ENCODE measurements at places on chromosomes 1 and 21.

GRCh38 chr21:15894596-15894995 lies 164.8 kb downstream of the USP25 start:
- no peak for DNase-seq

GRCh38 chr1:2596530-2597333 lies 10.2 kb downstream of the PRXL2B start:
- no peak for DNase-seq

GRCh38 chr1:117017062-117017461 lies 15.5 kb downstream of the CD101 start:
- no peak for DNase-seq

DNA sequence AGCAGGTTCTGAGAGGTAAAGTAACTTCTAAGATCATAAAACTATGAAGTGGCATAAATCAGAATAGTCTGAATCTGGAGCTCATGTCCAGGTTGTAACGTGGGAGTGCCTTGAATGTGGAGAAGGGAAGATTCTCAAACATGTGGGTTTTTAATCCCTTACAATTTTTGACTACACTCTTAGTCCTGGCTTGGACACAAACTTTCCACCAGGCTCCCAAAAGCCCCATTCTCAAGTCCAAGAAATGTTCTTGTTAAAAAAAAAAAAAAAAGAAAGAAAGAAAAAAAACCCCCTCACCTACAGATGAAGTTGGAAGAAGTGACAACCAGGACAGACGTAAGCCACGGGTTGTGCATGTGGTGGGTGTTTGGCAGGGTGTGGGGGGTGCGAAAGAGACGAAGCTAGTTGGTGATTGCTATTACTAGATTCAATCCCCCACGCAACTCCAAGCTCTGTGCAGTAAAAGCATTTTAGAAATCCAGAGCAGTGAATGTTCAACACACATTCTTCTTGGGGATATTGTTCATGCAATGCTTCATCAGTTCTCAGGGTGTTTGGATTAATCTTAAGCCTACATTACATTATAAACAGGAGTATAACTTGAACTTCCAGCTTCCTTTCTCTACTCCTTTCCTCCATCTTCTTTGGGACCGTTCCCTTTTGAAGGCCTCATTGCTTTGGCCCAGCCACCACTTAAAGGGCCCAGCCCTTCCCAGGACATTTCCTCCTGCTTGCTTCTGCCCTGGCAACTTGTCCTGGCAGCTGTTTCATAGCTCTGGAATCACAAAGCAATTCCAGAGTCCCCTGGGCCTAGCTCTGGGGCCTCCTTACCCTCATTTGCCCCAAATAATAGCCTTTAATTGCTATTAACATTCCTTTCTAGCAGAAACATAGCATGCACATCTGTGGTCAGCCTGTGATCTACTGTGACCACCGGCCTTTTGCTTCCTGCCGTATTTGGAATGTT lies 41.8 kb downstream of the PHC2 start:
- DNase-seq, result no peak

DNA sequence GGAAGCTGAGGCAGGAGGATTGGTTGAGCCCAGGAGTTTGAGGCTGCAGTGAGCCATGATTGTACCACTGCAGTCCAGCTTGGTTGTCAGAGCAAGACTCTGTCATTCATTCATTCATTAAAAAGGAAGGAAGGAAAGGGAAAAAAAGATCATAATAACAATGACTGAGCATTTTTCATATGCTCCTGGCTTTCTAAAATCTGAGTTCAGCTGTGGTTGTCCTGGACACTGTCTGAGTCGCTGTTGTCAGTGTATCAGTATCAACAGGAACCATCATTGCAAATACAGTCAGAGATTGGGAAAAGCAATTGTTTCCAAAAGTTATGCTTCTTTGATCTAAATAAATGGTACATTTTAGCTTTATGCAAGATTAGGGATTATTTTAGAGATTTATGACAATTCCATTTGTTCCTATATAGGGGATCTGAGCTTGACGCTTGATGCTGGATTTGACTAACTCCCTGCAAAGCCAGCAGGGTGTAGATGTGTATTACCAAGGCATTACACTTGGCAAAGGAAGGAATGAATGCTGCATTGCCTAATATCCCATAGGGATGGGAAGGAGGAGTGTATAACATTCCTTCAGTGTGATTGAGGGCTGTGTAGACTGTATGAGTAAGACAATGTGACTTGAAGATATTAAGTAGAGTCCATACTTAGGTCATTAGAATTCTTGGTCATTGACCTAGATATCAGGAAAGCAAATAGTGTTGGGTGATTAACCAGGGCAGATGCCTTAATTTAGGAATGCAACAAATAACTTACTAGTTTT lies 100.2 kb downstream of the DISP1 start:
- no peak for DNase-seq

DNA sequence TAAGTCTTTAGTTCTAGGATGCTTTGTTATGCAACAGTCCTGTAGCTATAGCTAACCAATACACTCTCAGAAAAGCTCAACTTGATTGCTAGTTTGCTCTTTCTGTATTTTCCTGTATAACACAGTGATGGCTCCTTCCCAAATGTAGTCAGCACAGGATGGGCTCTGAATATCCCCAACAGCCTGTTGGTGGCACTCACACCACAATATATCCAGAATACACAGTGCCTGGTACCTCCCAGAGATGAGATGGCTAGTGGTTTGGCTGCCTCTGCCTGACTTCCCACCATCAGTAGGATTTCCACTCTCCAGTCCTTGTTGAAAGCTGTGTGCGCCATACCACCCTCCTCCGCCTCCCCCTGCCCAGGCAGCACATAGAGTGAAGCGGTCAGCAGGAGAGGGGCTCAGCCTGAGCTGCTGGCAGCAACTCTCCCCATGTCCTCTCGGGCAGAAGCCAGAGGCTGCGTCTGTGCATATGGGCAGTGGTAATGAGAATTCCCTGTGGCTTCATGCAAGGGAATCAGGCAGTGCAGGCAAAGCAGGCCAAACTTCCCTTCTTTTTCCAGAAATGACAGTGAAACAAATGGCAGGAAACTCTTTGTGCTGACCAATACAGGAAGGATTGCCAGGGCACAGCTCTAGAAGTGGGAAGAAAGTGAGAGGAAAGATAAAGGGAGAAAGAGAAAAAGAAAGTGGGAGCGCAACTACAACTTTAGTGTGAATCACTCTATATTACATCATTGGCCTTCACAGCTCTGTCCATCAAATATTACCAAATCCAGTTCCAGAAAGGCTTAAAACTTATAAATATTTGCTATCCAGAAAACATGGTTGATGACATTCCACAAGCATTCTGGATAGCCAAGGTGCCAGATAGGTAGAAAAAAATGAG lies 49.7 kb downstream of the LMX1A start:
- no peak for DNase-seq

GRCh38 chr1:215133532-215133931 lies 51.0 kb downstream of the KCNK2 start:
- no peak for DNase-seq

DNA sequence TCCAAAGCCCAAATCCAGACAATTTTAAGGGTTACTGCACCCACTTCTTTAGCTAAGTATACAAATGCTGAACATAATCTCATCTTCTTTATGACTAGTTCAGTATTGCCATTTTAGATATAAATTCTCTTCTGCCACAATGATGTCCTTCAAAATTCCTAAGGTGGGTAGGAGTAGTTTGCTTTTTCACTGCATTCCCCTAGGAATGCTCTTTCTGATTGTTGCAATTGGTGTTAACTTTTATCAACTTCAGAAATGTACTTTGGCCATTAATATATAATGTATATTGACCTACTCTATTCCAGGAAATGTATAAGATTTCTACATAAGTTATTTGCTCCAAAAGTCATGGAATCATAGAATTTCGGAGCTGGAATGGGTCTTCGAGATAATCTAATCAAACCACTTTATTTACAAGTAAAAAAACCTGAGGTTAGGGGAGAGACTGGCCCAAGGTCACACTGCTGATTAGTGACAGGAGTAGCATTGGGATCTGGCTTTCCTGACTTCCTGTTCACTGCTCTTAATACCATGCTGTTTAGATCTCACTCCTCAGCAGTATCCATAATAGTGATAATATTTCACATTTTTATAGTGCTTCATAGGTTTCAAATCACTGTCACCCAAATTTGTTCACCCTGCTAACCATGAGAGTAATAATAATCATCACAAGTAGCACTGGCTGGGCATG lies 46.4 kb upstream of the RASAL2 start:
- no peak for DNase-seq

- no peak for DNase-seq
Measured at GRCh38 chr21:35354078-35354477, 305.0 kb upstream of the RUNX1 start.

GRCh38 chr1:59340411-59341307 lies 43.8 kb downstream of the FGGY start:
- DNase-seq, result no peak
